ENCODE measurements at places on chromosomes 7 and 10. TPM values are rescaled to one million over a fixed set of nuclear protein-coding genes. Genes with fewer than 3 reads are reported as not detected.

DNA sequence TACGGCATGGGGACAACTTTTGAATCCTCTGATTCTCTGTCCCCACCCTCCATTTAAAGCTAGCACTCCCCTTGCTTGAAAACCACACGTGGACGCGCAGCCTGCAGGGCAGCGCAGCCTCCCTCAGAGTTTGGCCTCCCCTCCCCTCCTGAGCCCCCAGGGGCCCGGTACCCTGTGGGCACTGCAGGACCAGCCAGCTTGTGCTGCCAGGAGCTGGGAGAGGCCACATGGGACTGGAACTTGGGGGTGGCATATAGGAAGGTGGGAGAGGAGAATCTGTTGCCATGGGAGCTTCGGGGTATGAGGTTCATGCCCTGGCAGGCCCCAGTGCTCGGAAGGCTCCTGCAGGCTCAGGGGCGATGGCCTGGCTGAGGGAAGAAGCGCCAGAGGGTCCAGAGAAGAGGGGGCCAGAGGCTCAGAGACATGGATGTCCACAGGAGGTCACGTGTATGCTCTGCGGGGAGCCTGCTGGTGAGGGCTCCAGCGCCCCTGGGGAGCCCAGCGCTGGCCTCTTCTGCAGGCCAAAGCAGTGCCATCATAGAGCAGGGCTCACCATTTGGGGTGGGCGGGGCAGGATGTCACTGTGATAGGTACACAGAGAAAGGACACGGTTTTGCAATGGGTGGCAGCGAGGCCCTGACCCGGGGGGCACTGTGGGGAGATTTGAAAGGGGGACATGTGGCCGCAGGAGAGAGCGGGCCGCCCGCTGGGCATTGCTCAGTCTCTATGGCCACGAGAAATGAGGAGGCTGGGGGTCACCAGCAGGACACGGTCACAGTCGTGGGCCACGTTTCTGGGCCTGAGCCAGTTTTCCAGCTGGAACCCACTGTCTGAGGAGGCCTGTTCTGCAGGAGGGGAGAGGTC is 64.2 kb downstream of the GLRX3 start:
- no peak for DNase-seq

LRRD1 gene
- total RNA-seq = not detected

DNA sequence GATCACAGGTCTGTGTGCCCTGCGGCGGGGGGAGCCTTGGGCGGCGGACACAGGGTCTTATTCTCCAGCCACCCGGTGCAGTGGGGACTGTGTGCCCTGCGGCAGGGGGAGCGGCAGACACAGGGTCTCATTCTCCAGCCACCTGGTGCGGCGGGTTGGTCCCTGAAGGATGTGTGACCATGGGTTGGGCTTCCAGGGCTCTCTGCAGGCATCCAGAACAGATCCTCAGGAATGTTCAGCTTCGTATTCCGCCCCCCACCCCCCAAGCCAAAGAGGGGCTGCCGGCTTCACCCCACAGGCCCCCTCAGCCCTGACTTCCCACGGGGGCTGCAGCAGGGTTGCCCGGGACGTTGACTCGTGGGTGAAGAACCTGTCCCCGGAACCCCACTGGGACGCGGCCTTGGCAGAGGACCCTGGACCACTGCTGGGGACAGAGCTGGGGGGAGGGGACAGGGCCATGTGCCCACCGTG is 154.5 kb upstream of the PPP2R2D start:
- no peak for DNase-seq

- peak; percentile 24 for DNase-seq
Measured at GRCh38 chr7:68730964-68731363, 867.3 kb upstream of the AUTS2 start.

- no peak for DNase-seq
Measured at GRCh38 chr10:116810120-116810500, 39.2 kb upstream of the ENO4 start.

GRCh38 chr10:98694014-98694413 is 247.3 kb upstream of the HPS1 start:
- DNase-seq = no peak

DNA sequence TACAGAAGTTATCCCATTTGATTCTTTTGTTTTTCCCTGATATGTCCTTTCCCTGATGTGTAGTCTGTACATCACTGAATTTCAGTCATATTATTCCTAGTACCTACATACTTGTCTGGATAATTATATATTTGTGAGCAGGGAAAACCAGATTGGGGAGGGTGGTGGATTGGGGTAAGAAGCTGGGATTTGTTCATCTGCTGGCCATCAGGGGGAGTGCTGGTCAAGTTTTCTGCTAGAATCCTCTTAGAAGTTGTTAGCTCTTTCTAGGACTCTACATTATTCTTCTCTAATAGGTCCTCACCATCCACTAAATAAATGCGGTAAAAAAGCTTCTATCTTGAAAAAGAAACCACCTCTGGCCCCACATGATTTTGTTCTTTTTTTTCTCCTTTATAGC is 232.7 kb upstream of the TAC1 start:
- no peak for DNase-seq

TMEM270 gene
- not detected for total RNA-seq

DNA sequence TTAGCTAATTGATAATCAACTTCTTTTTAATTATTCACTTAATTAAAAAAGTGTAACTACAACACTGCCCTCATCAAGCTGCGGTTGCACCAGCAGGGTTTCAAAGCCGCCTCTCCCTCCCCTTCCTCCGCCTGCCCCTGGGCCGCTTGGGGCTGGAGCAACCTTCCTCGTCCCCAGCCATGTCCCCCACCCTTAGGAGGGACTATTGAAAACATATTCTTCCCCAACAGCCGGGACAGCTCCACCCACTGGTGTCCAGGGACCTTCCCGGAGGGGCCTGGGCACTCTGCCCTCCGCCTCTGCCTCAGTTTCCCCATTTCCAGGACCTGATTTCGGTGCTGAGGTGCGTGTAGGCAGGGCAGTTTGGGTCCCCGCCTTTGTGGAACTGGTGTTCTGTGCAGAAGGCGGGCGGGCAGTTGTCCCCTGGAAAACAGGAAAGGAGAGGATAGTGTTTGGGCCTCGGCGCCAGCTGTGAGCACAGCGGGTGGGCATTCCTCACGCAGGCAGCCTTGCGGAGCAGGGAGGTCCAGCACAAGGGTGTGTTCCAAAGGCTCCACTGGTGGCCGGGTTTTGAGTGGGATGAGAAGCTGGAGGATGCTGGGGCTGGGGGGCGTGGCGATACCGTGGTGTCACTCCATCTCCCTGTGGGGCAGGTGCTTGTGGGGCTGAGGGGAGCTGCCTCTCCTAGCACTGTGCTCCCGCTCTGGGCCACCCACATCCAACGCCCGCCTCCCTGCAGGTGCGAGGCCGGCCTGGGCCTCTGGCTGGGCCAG is 15.7 kb downstream of the UNCX start:
- DNase-seq = no peak

CLDN12 gene
- total RNA-seq = 12.6 TPM

CTTNBP2 gene
- total RNA-seq = 6.7 TPM

- peak; percentile 60 for DNase-seq
Measured at GRCh38 chr10:102413806-102414561, 4.6 kb downstream of the PSD start.

PAX4 gene
- not detected for total RNA-seq

- no peak for DNase-seq
Measured at GRCh38 chr7:141891336-141891735, 24.9 kb upstream of the OR9A4 start.

GPR15LG gene
- not detected for total RNA-seq

DNA sequence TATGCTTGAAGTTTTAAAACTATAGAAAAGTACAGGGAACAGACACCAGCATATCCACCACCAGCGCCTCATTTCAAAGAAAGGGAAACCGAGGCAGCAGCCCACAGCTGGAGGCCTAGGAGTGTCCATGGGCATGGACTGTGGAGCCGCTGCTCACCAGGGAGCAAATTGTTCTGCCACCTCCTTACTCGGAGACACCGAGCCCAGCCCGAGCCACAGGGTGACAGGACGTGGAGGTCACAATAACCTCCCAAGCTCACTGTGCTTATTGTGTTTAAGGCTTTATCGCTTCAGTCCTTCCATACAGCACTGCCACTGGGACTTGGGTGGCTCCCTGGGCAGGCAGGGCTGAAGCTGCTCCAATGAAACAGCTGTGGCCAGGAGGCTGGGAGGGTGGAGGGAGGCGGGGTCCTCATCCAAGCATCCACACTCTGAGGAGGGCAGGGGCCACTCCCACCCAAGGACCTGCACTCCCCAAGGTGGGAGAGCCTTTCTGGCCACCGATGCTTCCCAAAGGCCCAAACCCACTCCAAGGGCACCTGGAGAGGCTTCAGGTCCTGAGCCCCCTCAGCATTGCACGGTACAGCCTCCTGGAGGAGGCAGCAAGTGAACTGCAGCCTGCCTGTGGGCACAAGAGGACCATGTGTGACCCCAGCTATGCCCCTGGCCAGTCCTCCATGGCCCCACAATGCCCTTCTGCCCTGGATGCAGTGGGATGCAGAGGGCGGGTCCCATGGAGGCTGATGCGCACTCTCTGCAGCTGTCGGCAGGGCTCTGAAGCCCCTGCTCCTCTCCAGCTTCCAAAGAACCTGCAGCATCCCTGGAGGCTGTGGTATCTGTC is 38.7 kb upstream of the RET start:
- DNase-seq = peak; percentile 15

DNA sequence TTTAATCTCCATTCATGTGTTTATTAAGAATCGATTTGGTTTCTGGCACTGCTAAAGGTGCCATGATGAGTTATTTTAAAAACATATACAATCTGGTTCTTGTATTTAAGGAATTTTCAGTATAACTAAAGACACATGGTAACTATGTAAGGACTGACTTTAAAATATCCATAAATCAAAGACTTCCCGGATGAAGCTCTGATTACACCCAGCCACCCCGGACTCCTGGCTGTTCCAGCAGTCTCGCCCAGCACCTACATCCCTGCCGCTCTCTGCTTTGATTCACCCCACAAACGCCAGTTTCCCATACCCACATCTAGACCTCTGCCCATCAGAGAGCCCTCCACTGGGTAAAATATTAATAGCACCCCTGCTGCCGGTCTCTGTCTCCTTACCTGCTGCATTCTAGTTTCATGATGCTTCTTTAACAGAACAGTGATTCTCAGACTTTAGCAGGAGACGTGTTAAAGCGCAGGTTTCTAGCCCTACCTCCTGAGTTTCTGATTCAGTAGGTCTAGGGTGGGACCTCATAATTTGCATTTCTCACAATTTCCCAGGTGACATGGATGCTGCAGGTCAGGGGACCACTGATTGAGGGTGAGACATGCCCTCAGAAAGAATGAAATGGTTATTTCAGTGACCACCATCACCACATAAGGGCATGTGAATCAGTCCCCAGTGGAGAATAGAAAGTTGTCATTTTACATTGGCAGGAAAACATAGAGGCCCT is 185.7 kb downstream of the KIAA1217 start:
- DNase-seq = no peak

PPP1R17 gene
- total RNA-seq = not detected

ASIC3 gene
- 27.5 TPM for total RNA-seq

FGL2 gene
- 22.3 TPM for total RNA-seq

Data from upper lobe of left lung (tissue), 6 donors.